ENCODE measurements at places on chromosomes 5 and 9.

DNA sequence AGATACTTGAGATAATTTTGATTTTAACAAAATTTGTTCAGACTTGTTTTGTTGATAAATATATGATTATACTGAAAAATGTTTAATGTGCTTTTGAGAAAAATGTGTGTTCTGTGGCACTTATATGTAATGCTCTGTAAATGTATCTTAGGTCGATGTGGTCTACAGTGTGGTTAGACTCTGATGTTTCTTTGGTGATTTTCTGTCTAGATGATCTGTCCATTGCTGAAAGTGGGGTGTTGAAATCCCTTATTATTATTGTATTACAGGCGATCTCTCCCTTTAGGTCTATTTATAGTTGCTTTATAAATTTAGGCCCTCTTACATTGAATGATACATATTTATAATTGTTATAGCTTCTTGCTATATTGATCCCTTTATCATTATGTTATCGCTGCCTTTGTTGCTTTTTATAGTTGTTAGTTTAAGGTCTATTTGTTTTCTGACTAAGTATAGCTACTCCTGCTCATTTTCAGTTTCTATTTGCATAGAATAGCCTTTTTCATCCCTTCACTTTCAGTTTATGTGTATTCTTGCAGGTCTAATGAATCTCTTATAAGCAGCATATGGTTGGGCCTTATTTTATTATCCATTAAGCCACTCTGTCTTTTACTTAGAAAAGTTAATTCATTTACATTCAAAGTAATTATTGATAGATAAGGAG is 124.3 kb downstream of the MRPS30 start:
- no peak for DNase-seq

- no peak for DNase-seq
Measured at GRCh38 chr9:12884736-12885395, 110.0 kb downstream of the LURAP1L start.

GRCh38 chr5:159097784-159098602 is 1.7 kb downstream of the EBF1 start:
- no peak for DNase-seq

DNA sequence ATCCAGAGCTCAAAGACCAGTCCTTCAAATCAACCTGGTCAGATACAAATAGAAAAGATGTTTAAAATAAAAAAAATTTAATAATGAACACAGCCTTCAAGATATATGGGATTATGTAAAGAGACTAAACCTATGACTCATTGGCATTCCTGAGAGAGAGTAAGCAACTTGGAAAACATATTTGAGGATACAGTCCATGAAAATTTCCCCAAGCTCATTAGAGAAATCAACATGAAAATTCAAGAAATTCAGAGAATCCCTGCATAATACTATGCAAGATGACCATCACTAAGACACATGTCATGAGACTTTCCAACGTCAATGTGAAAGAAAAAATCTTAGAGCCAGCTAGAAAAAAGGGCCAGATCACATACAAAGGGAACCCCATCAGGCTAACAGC is 512.9 kb upstream of the PTGER4 start:
- DNase-seq, result no peak

GRCh38 chr5:147382776-147383175 is 127.1 kb downstream of the DPYSL3 start:
- no peak for DNase-seq

DNA sequence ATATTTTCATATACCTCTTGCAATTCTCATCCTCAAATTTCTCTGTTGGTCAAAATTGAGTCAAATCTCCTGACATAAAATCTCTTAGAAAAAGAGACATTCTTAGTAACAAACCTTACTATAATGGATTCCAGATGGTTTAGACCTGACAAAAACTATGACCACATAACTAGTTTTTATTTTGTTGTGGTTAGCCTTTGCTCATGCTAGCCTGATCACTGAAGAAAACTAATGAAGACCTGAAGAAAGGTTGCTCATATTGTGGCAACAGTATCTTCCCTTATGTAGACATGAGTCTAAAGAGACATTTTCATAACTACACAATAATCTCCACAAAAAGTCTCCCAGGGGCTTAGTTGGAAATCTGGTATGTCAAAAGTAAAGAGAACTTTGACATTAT is 274.1 kb upstream of the TMEM161B start:
- DNase-seq, result no peak

GRCh38 chr5:167232675-167233311 is 1058.7 kb upstream of the WWC1 start:
- no peak for DNase-seq

DNA sequence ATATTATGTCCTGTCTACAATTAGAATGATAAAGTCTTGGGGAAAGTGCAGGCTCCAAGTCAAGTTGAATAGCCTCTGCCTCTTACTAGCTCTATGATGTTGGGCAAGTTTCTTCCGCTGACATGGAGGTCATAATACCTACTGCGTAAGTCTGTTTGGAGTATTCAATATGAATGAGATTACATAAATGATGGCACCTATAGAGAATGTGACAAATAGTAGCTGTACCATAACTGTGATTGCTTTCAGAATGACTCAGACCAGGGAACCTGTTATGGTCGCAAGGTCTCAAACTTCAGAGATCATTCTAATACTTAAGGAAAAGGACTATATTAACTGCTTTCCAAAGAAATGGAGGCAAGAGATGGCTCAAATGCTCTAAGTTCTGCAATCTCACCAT is 94.0 kb upstream of the ABCA1 start:
- no peak for DNase-seq

GRCh38 chr5:96090215-96090614 is 128.6 kb upstream of the ELL2 start:
- no peak for DNase-seq

DNA sequence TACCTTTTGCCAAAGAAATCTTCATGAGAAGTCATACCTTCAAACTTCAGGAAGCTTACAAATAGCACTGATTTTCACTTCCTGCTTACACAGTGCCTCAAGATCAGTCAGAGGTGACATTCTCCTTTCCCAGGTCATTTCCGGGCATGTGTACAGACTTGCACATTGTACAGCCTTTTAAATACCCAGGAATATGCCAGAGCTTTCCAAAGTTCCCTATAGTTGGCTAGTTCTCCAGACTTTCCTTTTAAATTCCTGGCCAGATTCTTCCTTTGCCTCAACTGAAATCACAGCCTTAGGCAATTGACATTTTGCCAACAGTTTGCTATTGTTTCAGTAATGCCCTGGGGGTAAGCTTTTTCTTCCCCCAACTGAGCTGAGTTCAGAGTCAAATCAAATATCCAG is 47.2 kb downstream of the RFX3 start:
- DNase-seq, result no peak

DNA sequence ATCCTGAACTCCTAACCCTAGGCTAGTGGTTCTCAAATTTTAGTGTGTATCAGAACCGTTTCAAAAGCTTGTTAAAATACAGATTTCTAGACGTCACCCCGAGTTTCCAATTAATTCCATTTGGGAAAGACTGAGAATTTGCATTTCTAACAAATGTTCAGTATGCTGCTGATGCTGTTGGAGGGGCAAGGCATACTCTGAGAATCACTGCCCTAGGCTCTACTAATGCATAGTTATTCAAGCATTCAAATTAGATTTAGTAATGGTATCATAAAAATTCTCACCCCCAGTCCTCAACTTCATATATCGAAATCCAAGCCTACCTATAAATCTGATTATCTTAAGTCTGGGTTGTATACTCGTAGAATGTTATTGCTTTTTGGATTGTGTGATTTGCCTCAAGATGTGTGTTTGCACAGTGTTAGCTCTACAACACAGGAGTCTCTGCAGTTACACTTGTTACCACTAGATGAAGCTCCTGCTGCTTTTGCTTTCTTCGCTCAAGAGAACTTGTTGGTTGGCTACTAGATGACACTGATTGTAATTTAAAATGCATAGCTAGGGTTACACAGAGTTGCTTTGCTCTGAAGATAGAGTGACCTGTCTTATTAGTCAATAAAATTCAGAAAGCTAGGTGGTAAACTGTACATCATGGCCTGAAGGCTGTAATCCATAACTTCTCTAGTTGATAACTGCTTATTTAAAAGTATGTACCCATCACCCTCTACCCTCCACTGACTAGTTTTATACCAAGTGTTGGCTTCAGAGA is 7.5 kb upstream of the ERAP2 start:
- DNase-seq, result no peak

DNA sequence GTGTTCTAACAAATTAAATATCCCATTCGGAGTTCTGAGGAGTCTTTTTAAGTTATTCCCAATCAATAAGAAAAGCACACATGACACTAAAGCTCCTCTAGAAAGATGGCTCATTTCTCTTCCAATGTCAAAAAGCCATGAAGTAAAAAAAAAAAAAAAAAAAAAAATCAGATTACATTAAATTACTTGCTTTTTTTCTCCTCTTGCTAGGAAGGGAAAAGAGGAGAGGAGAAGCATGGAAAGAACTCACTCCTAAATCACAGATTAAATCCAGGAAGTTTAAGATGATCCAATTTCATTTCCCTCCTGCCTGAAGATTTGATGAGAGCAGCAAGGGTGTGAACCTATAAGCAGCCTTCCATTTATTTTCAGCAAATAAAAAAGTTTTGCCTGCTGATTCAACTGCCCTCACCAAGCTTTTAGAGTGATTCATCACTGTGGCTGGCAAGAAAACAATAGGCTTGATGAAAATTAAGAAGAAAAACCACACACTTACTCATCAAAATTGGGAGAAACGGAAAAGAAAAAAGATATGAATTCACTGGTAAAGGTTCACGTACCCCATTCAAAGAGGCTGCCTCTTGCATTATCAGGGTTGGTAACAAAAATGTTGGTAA is 19.7 kb downstream of the MYO10 start:
- no peak for DNase-seq

GRCh38 chr5:80141147-80141671 is 106.1 kb downstream of the THBS4 start:
- no peak for DNase-seq

- no peak for DNase-seq
Measured at GRCh38 chr5:141135718-141136266, 786 bp downstream of the PCDHB5 start.

GRCh38 chr5:181245427-181246275 is 1.9 kb upstream of the RACK1 start:
- no peak for DNase-seq

DNA sequence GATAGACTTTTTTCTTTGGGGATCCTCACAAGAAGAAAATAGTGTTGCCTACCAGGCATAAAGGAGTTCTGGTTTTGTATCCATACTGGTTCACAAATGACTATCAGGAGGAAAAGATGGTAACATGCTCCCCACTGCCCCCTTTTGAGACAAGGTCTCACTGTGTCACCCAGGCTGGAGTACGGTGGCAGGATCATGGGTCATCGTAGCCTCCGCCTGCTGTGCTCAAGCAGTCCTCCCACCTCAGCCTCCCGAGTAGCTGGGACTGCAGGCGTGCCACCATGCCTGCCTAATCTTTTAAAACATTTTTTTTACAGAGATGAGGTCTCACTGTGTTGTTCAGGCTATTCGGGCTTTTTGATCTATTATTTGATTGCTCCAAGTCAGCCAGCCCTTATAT is 99.3 kb downstream of the TRIO start:
- DNase-seq, result no peak

- no peak for DNase-seq
Measured at GRCh38 chr5:122009436-122009835, 47.7 kb downstream of the SRFBP1 start.

GRCh38 chr5:32542216-32543059 is 42.9 kb upstream of the SUB1 start:
- DNase-seq, result no peak

GRCh38 chr5:143085319-143085917 is 315.2 kb downstream of the ARHGAP26 start:
- no peak for DNase-seq

DNA sequence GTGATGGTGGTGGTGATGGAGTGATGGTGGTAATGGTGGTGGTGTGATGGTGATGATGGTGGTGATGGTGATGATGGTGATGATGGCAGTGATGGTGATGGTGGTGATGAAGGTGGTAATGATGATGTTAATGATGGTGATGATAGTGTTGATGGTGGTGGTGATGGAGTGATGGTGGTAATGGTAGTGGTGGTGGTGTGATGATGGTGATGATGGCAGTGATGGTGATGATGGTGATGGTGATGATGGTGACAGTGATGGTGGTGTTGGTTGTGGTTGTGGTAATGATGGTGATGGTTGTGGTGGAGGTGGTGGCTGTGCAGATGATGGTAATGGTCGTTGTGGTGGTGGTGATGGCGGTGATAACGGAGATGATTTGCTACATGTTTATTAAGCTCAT is 7.3 kb downstream of the STKLD1 start:
- no peak for DNase-seq

- no peak for DNase-seq
Measured at GRCh38 chr9:28234133-28234893, 661.0 kb upstream of the C9orf72 start.

DNA sequence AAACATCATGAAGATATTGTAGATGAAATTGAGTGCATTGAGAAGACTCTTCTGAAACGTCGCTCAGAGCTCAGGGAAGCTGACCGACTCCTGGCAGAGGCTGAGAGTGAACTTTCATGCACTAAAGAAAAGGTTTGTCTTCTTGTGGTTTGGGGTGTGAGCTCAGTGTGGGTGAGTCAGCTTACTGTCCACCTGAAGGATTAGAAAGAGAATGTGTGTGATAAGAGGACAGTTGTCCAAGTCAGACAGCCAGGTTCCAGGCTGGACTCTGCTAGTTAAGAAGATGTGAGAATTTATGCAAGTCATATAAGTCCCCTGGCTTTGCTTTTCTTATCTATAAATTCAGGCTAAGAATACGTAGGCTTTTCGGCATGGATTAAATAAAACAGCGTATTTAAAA is 46.9 kb downstream of the RAB14 start:
- DNase-seq, result no peak

GRCh38 chr9:123268465-123269259 is at the start of gene STRBP:
STRBP (minus strand) TSS chr9:123268586; CDS start chr9:123184134, 84,452 bp downstream.
- peak; percentile 95 for DNase-seq

- DNase-seq, result no peak
Measured at GRCh38 chr5:95162231-95162992, 122.5 kb downstream of the MCTP1 start.

- DNase-seq, result no peak
Measured at GRCh38 chr9:137195525-137196220, 4.9 kb downstream of the TPRN start.

- no peak for DNase-seq
Measured at GRCh38 chr9:119836036-119836435, 466.8 kb upstream of the BRINP1 start.

DNA sequence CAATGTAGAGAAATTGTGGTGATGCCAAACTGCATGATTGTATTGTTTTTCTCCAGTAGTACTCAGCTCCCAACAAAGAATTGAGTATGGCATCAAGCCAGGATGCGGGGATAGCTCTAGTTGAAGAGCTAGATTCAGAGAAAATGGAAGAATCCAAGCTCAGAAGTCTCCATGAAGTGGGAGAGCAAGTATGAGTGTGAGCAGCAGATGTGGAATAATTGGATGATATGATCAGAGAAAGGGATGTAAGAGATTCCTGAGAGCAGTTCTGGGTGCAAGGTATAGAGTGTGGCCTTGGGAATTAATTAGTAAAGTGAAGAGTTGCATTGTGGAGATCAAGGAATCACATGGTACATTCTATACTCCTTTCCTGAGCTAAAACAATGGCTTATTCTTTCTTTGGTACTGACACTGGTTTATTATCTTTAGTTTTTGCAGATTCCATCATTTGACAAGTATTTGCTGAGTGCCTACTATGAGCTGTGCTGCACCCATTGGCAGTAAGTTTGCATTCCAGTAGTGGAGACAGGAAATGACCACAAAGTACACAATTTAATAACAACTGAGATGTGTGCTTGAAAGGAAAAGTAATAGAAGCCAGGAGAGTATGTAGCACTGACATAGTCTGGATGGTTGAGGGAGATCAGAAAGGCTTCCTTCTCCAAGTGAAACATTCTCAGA is 177.1 kb downstream of the CPLANE1 start:
- DNase-seq, result no peak
